ENCODE measurements at places on chromosomes 5 and 9.

GRCh38 chr5:1545126-1545804 lies 21.5 kb upstream of the LPCAT1 start:
- DNase-seq = no peak

- DNase-seq = no peak
Observed at GRCh38 chr9:107246259-107247254, 36.5 kb upstream of the RAD23B start.

GRCh38 chr9:90842996-90843395 lies 41.4 kb downstream of the SYK start:
- DNase-seq = no peak

GRCh38 chr5:71631070-71631469 lies 43.9 kb downstream of the MCCC2 start:
- DNase-seq = no peak

GRCh38 chr9:73155377-73155776 lies 3.7 kb downstream of the ANXA1 start:
- DNase-seq = no peak

All from activated CD4-positive, alpha-beta T cell treated with anti-CD3 and anti-CD28 coated beads for 24 hours (primary cell).